ENCODE measurements at places on chromosomes 1 and 21.

DNA sequence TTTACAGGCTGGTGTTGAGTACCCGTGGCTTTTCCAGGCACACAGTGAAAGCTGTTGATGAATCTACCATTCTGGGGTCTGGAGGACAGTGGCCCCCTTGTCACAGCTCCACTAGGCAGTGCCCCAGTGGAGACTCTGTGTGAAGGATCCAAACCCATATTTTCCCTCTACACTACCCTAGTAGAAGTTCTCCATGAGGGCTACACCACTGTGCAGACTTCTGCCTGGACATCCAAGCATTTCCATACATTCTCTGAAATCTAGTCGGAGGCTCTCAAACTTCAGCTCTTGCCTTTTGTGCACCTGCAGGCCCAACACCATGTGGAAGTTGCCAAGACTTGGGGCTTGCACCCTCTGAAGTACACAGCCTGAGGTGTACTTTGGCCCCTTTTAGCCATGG lies 227.8 kb downstream of the BACH1 start:
- no peak for DNase-seq

DNA sequence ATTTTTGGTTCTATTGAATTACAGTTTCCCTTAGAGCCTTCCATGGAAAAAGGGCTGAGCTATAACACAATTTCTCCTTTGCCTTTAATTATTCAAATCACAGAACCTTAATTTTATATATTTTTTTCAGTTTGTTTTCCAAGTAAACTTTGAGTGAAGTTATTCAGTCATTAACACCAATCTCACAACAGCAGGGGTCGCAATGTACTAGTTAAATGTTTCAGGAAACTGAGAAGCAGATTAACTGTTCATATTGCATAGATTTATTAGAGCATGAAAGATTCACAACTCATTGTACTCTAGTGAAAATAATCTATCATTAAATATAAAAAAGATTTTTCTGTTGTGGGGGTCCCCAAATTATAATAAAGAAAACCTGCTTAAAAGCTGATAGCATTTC lies 64.1 kb downstream of the KIFAP3 start:
- no peak for DNase-seq

- DNase-seq, result no peak
Observed at GRCh38 chr1:114341299-114341698, 169.7 kb downstream of the TRIM33 start.

- DNase-seq, result no peak
Observed at GRCh38 chr1:93490357-93490756, 42.4 kb downstream of the FNBP1L start.

DNA sequence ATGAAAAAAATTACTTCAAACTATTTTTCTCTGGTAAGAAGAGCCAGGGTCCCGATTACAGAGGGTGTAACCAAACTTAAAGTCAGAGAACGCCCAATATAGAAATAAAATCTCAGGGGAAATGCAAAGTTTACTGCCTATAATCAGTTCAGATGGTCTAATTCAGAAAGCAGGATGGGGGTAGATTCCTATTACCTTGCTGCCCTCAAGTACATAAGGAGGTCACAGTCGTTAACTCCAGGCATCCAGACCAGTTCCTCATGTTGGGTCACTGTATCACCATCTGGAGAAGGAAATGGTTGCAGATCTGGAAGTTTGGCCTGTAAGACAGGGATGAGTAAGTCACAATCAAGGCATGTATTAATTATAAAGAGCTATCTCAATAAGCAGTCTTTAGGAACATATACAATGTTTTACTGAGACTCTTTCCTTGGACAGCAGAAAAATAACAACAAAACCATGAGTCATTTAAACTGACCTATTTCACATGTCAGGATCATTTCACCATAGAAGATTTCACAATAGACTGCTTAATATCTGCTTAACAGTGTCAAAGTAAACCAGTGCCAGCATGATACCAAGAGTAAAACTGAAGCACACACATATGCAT lies 179.4 kb downstream of the SLC45A1 start:
- DNase-seq, result no peak

GRCh38 chr1:9324246-9325096 lies 31.8 kb downstream of the SPSB1 start:
- no peak for DNase-seq

DNA sequence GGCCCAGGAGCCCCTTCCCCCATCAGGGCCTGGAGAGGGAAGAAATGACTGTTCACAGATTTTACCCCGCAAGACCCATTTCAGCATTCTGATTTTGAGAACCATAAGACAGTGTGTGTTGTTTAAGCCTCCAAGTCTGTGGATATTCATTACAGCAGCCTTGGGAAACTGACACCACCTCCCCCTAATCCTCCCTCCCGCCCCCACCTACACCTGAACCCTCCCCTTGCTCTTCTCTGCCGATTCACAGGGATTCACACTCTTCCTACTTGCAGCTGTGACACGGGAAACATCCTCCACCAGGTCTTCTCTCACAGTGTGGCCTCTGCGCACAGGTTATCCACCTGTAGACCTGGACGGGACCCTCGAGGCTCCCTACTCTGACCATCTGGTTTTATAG lies 50.1 kb downstream of the RIPK4 start:
- DNase-seq, result no peak

- no peak for DNase-seq
Observed at GRCh38 chr1:7857000-7857399, 4.1 kb upstream of the UTS2 start.

DNA sequence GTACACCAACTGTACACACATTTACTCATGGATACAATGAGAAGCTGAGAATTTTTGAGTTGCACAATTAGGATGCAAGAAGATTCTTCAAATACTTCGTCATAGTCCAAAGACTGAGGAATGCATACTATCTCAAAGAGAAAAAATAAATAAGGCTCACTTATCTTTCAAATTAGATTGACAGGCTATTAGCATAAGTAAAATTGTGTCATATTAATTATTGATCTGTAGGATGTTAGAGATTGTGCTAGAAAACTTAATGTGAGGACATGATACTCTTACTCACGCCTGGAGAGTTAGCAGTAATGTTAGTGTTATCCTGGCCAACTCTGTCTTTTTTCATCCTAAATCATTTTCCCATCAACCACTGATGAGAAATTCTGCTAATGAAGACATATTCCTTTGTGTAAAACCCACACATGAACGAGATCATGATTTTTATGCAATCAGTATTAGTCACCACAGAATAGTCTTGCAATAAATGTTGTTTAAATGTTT lies 659.0 kb downstream of the LTN1 start:
- DNase-seq, result no peak

- no peak for DNase-seq
Observed at GRCh38 chr1:6485168-6486101, 6.0 kb downstream of the PLEKHG5 start.

- DNase-seq, result no peak
Observed at GRCh38 chr1:117783606-117784396, 145.6 kb downstream of the GDAP2 start.

DNA sequence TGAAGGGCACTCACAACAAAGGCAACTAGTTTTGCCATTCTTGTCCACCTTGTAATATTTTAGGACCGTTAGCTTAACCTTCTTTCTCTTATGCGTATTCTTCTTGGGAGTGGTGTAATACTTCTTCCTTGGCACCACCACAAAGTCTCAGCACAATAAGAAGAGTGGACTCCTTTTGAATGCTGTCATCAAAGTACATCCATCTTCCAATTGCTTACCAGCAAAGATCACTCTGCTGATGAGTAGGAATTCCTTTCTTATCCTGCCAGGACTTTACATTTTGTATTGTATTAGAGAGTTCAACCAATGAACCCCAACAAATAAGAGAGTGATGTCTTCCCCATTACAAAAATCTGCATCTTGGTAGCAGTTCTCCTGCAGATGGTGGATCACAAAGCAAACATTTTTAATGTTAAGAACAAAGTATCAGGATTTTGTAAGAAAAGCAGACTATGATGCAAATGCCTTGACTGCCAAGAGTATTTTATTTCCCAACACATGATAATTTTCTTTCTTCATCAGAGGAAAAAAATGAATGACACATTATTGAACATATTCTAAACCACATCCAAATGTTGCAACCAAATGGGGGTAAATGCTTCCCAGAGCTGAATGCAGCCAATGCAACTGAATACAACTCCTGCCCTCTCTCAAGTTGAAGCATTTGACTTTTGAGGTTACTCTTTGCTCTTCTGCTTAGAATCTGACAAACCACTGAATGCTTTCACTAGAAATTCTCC lies 5.1 kb upstream of the ARNT start:
- no peak for DNase-seq

DNA sequence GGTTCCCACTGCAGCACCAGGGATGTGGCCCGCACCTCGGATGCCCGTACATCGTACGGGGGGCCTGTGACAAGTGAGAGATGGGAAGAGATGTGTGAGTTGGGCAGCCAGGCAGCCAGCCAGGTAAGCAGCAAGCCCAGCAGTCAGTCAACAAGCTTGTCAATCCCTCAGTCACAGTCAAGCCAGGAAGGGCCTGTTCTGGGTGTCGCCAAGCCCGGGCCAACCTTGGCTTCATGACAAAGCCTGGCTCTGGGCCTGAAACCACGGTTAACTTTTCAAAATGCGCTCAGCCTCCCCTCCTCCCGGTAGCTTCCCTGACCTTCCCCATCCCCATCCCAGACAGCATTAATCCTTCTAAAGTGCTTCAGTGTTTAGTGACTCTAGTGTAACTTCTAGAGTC lies 31.8 kb downstream of the MYOM3 start:
- no peak for DNase-seq

- DNase-seq, result no peak
Observed at GRCh38 chr21:44461464-44462001, 6.2 kb downstream of the LRRC3 start.

DNA sequence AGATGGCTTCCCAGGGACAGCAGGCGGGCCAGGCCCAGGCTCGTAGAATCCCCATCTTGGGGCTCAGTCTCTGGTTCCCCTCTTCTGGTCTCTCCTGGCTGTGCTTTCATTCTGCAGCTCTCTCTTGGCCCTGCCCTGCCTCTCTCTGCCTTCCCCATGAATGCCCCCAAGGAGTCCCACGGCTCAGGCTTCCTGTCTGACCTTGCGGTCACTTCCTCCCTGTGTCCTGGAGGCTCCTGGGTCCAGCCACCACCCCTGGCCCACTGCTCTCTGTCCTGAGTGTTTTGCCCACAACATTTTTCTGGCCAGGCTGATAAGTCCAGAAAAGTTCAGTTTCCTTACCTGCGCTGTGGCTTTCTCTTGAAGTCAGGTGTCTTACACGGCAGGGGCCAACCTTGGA lies 29.1 kb downstream of the PIGP start:
- DNase-seq, result no peak

DNA sequence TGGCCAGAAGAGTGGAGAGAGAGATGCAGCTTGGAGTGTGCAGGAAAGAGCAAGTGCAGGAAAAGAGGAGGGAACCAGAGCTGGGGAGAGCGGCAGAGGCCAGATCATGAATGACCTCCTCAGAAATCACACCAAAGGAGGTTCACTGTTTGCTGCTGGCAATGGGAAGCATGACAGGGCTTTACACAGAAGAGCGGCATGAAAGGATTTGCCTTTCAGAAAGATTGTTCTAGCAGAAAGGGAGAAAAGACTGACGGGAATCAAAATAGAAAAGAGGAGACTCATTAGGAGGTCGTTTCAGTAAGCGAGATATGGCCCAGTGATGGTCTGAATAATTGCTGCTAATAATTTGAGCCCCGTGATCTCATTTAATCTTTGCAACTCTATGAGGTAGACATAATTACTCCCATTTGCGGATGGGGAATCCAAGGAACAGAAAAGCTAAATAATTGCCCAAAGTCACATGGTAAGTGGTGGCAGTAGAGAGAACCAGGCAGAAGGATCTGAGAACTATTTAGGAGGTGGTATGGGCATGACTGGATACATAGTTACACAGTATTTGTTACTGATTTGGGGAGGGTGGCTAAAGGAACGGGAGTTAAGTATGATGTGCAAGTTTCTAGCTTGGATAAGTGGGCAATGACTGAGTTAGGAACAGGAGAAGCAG lies 12.5 kb upstream of the HNRNPR start:
- no peak for DNase-seq

GRCh38 chr1:163035446-163036249 lies 33.5 kb upstream of the RGS4 start:
- no peak for DNase-seq

DNA sequence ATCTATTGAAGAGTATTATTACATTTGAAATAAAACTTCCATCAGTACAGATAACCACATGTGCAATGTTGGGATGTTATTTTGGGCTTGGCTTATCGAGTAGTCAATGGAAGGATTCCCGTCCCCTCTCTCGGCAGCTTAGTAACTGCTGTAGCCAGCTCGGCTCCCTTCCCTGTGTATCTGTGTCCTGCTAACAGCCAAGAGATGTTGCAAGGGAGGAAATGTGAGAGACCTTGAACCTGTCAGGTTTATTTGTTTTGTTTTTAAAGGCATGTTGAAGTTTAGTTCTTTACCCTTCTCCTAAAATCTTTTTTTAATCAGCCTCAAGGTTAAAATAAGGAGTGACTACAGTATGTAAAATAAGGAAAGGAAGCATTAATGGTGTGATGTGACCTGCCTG lies 13.6 kb upstream of the TARS2 start:
- no peak for DNase-seq

DNA sequence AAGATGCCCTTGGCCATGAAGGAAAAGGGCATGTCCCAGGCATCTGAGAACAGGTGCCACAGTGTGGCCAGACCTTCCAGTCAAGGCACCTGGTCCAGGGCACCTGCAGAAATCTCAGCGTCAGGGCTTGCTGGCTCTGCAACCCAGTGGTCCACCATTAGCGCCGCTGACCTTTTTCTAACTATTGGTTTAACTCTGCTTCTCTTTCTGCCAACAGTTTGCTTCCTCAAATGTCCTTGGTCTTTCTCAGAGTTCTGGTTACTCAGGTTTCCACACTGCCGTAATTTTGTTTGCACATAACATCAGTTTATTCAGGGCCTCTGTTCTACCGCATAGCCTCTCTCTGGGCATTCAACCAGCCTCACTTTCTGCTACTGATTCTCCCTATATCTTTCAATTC lies 16.5 kb upstream of the FYB2 start:
- no peak for DNase-seq

- DNase-seq, result no peak
Observed at GRCh38 chr1:8671306-8671917, 146.0 kb downstream of the RERE start.

GRCh38 chr21:35438643-35439404 lies 389.7 kb upstream of the RUNX1 start:
- DNase-seq, result no peak

GRCh38 chr21:34874684-34875513 lies 174.2 kb downstream of the RUNX1 start:
- no peak for DNase-seq

- no peak for DNase-seq
Observed at GRCh38 chr1:39646232-39647081, 7.0 kb upstream of the HEYL start.

DNA sequence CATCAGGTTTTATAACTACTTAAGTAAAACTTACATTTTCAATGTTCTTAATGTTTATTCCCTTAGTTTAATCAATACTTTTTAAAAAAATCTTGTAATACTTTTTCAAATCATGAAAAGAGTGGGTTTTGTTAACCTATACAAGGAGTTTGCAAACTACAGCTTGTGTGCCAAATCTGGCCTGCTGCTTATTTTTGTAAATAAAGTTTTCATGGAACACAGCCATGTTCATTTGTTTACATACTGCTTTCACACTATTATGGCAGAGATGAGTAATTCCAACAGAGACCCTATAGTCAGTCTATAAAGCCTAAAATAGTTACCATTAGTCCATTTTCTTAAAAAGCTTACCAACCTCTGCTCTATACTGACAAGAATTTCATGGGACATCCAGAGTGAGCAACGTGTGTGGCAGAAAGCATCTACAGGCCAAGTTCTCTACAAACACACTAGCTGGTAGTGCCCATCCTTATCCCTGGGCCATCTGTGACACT lies 42.6 kb downstream of the ERO1B start:
- no peak for DNase-seq

GRCh38 chr1:3779265-3779911 lies 6.8 kb downstream of the SMIM1 start:
- no peak for DNase-seq

All from stimulated activated CD4-positive, alpha-beta T cell treated with anti-CD3 and anti-CD28 coated beads, Interleukin-2, amount 100 ng/mL, for 24 hours (primary cell).